ENCODE measurements at places on chromosomes 1 and 21.
A peak's percentile ranks its signal among the peaks of the same experiment; 100 is the strongest.

- DNase-seq: no peak
These were observed 31.8 kb downstream of the FBXO2 start for GRCh38 chr1:11622398-11622797.

GRCh38 chr1:174736831-174737230, 262.9 kb upstream of the CACYBP start:
- no peak for DNase-seq

- DNase-seq: no peak
These were observed 1440.3 kb downstream of the NCAM2 start for GRCh38 chr21:22438428-22439086.

DNA sequence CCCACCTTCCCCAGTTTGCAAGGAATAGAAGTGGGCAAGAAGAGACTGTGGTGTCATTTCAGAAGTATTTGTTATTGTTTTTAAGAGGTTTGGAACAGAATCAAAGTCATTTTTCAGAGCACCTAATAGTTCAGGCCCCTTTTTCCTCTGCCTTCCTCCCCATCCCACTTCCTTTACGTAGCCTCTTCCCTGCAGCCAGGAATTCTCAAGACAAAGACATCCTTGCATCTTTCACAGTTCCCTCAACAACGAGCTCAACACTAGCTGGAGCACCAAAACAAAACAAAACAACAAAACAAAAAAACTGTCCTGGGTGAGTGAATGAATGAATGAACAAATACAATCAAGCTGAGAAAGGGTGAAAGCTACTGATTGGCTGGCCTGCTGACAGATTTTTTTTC, 7.0 kb downstream of the PALMD start:
- no peak for DNase-seq

GRCh38 chr1:38402230-38402815, 355.7 kb upstream of the POU3F1 start:
- no peak for DNase-seq

DNA sequence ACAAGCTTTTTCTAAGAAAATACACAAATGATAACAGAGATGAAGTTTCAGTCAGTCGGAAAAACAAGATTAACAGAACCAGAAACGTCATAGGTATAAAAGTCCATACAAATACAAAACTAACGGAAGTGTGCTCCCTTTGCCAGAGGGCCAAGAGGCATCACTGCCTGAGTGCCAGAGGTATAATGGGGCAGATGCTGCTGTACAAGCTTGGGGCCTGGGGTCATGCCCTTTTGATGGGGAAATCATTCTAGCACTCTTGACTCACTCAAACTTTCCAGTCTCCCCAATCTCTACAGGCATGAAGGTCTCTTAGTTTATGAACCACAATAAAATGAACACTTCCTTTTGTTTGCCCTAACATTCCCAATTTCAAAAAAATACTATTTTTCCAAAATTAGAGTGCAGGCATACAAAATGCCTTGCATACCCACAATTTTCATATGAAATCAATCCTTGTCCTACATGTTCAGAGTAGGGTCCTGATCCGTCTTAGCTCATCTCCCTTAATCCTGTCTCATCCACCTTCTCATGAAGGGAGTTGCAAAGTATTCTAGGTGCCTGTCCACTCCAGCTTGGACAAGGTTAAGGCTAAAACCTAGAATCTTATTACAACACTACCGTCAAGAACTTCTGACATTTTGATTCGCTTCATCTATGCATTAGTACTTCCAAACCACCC, 1.5 kb downstream of the RPL22 start:
- DNase-seq: no peak

DNA sequence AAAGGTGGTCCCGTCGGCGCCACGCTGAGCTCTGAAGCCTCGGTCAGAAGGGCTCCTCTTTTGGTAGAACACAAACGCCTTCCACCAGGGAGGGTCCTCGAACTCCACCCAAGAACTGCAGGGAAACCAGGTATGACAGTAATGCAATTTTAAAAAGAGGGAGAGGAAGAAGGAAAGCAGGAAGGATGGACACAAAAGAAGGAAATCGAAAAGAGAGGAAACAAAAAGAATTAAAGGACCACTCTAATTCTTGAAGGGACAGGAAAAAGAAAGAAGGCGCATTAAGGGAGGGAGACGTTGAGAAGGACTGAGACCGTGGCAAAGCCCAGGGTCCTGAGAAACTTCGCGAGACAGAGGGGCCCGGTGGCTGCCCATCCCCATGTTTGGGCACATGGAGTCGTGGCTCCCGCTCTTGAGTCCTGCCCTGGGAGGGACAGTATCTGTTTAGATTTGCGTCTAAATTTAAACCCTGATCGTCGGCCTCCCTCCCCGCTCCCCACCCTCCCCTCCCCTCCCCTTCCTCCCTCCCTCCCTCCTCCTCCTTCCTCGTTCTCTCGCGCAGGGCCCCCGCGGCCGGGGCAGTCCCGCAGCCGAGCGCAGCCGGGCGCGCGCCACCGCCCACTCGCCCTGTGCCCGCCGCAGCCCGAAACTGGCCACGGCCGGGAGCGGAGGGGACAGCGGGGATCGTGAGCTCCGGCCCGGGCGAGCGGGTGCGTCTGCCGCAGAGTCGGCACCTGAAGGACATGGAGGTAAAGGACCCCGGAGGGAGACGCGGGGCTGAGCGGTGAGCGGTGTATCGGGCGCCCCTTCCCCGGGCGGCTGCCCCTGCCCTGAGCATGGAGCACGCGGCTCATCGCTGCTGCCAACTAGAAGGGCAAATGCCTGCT, at the start of gene RCSD1:
Gene RCSD1, plus strand, starts transcription at position 552 of the 887 bp plus-strand sequence. Its CDS starts 192 bp downstream, at position 744.
- DNase-seq: peak; percentile 81

DNA sequence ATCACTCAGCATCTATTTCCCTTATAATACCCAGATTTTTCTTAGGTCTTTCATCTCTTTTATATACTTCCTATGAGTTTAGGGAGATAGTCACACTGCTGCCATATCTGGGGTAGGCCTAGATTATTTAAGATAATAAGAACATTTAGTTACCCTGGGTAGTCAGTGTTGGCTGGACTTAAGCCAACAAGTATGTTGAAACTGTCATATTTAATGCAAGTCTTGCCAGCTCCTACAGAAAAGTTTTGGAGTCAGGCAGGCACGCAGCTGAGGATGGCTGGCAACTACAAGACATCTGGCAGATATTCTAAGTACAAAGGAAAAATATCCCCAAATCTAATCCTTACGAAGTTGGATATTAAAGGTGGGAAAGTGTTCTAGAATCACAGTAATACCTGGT, 19.2 kb upstream of the DEPDC1 start:
- DNase-seq: no peak

- no peak for DNase-seq
These were observed 88.2 kb downstream of the PSMG1 start for GRCh38 chr21:39094847-39095579.

DNA sequence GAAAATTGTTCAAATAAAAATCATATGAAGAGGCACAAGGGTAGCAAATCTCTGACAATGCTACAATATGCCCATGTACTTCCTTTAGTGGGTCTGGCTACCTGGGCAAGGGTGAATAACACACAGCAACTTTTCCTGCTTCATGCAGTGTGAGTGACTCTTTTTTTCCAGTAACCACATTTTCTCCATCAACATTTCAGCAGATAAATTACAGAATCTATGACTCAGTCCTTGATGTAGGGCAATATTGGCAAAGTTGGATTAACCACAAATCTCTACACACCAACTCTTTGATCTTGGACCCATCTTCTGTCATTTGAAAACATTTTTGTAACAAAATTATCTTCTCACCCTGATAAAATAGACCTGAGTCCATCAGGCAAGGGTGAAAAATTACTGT, 31.7 kb downstream of the ERICH3 start:
- no peak for DNase-seq

GRCh38 chr1:160830321-160831153, 32.1 kb downstream of the CD244 start:
- peak; percentile 86 for DNase-seq

- no peak for DNase-seq
These were observed 68.3 kb upstream of the NFIA start for GRCh38 chr1:61013946-61014667.

GRCh38 chr1:101151286-101151685, 85.5 kb upstream of the S1PR1 start:
- no peak for DNase-seq

DNA sequence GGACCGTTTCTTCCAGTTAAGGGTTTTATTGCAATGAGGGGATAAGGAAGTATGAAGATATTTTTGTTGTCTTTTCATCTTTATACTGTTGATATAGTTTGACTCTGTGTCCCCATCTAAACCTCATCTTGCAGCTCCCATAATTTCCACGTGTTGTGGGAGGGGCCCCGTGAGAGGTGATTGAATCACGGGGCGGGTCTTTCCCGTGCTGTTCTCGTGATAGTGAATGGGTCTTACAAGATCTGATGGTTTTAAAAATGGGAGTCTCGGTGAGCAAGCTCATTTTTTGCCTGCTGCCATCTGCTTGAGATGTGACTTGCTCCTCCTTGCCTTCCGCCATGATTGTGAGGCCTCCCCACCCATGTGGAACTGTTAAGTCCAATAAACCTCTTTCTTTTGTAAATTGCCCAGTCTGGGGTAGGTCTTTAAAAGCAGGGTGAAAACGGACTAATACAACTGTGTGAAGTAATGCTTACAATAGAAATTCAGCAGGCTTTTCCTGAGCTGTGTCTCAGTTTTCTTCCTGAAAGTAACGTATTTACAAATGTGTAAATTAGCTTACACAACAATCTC, 377.3 kb downstream of the SIPA1L2 start:
- DNase-seq: no peak

- no peak for DNase-seq
These were observed 121.2 kb downstream of the CNIH3 start for GRCh38 chr1:224737353-224737727.

- DNase-seq: no peak
These were observed 673 bp downstream of the PRMT2 start for GRCh38 chr21:46636181-46636512.

DNA sequence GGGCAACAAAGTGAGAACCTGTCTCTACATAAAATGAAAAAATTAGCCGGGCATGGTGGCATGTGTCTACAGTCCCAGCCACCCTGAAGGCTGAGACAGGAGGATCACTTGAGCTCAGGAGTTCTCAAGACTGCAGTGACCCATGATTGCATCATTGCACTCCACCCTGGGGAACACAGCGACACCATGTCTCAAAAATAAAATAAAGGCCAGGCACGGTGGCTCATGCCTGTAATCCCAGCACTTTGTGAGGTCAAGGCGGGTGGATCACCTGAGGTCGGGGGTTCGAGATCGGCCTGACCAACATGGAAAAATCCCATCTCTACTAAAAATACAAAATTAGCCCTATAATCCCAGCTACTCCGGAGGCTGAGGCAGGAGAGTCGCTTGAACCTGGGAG, 20.1 kb downstream of the ANKRD13C start:
- DNase-seq: no peak

DNA sequence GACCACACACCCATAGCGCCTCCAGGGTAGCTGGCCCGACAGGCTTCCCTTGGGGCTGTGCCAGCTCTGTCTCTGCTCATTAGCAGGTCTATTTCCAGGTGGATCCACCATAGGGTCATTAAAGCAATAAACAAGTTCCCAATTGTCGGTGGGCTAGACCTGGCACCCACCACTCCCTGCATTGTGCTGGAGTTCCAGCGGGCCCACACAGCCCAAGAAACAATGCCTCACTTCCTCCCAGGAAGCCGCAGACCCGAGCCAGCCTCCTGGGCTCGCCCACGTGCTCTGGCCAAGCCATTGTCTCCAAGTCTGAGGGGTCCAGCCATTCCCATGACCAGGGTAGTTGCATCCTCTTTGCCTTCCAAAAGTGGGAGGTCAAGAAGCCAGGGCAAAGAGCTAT, 27.5 kb upstream of the SOX13 start:
- DNase-seq: no peak

GRCh38 chr1:193457676-193458075, 271.3 kb upstream of the B3GALT2 start:
- no peak for DNase-seq

GRCh38 chr1:93552741-93553455, 105.0 kb downstream of the FNBP1L start:
- no peak for DNase-seq

GRCh38 chr1:46205791-46206190, 2.7 kb downstream of the LURAP1 start:
- DNase-seq: no peak

GRCh38 chr1:106952776-106953175, 103.7 kb upstream of the PRMT6 start:
- DNase-seq: no peak

DNA sequence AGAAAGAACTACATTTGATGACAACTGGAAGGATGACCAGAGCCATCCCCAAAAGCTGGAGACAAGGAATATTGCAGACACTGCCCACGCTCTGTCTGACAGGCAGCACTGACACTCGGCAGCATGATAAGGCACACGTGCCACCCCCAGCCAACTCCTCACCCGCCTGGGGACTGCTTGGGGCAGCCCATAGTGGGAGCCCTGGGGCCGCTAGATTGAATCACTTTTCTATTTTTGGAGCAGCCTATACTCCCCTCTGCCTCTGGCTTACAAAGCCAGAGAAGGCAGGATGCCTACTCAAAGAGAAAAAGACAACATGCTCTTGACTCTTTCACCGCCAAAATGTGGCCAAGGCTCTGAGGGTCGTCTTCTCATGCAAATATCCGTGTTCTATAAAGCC, 1.3 kb downstream of the SMG5 start:
- DNase-seq: peak; percentile 76

GRCh38 chr1:39507230-39507928, 15.9 kb downstream of the BMP8A start:
- DNase-seq: no peak

- DNase-seq: no peak
These were observed 10.2 kb upstream of the DMRTB1 start for GRCh38 chr1:53449021-53449420.

DNA sequence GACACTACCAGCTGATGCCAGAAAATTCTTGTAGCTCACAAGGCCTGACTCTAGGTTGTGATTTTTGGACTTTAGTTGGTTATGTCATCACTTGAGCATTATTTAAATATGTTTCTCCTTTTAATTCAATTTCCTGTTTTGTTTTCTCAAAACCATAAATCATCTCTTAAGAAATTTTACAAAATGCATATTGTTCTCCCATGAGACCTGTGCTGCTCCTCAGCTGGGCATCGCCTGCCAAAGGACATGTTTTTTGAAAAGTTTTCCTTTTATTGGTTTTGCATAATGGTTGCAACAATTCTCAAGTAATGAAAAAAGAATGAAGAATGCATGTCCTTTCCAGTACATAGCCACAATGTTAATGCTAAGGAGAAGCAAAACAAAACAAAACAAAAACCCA, 204.7 kb upstream of the LYPLAL1 start:
- DNase-seq: no peak

GRCh38 chr1:21631944-21632887, 36.9 kb downstream of the RAP1GAP start:
- no peak for DNase-seq

GRCh38 chr21:41466024-41466820, 40.2 kb downstream of the MX1 start:
- no peak for DNase-seq

- no peak for DNase-seq
These were observed 93.3 kb upstream of the ATP1A1 start for GRCh38 chr1:116279715-116280114.

DNA sequence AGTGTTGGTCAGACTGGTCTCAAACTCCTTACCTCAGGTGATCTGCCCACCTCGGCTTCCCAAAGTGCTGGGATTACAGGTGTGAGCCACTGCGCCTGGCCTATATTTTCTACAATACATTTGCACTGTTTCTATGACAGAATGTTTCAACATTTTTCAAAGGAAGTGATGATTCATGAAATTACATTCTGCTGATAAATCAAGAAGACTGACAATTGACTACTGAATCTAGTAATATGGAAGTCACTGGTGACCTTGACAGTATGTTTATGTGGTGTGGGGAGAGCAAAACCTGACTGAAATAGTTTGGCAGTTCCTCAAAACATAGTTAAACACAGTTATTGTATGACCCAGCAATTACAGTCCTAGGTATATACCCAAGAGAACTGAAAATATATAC, 18.1 kb downstream of the LRIF1 start:
- no peak for DNase-seq
